ENCODE measurements at places on chromosomes 6 and 20.

GRCh38 chr20:7879883-7880282 is 60.4 kb downstream of the HAO1 start:
- DNase-seq, result no peak
- no peak overlapping the region for H3K27ac ChIP-seq
- H3K27me3 ChIP-seq, result no peaks in the 10 kb centered on the region
- no peaks in the 10 kb centered on the region for H3K36me3 ChIP-seq
- H3K4me1 ChIP-seq, result no peaks in the 10 kb centered on the region

GRCh38 chr20:58481481-58482021 is 33.6 kb downstream of the APCDD1L start:
- H3K4me1 ChIP-seq, result peaks cover 2% of the 10 kb centered on the region
- no peak overlapping the region for H3K4me3 ChIP-seq
- DNase-seq, result peak; percentile 70
- H3K36me3 ChIP-seq, result no peaks in the 10 kb centered on the region
- no peaks in the 10 kb centered on the region for H3K27me3 ChIP-seq

GRCh38 chr6:912871-913835 is 220.2 kb upstream of the EXOC2 start:
- no peak overlapping the region for H3K27ac ChIP-seq
- no peaks in the 10 kb centered on the region for H3K4me1 ChIP-seq
- DNase-seq, result peak; percentile 29

DNA sequence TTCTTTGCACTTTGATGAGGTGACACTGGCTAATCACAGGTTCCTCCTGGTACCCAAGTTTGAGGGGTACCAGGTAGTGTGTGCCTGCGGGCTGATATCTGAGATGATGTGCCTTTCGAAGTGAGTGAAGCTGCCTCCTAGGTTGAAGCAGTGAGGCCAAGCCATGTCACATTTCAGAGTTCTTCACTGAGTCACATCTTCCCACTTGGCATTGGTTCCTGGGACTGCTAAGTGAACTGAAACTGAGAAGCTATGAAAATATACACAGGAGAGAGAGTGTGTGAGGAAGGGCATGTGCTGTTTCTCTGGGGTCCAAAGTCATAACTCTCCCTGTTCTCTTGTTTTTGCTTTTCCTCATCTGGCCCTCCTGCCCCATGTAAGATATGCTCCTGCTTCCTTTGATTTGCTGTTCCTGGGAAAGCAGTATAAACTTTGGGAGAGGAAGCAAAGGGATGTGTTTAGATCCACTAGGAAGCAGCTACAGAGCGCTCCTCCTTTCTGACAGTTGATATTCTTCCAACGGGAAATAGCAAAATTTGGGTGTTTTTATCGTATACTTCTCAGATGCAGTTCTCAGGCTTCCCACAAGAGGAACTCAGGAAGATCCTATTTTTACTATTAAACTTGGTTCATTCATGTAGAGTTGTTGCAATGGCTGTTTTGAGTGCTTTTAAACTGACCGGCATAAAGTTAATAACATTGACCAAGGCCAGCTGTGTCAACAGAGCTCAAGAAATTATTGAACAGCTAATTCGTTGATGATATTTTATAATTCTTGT is 153.7 kb downstream of the MOXD1 start:
- H3K4me1 ChIP-seq, result no peaks in the 10 kb centered on the region
- H3K36me3 ChIP-seq, result no peaks in the 10 kb centered on the region
- no peak for DNase-seq

DNA sequence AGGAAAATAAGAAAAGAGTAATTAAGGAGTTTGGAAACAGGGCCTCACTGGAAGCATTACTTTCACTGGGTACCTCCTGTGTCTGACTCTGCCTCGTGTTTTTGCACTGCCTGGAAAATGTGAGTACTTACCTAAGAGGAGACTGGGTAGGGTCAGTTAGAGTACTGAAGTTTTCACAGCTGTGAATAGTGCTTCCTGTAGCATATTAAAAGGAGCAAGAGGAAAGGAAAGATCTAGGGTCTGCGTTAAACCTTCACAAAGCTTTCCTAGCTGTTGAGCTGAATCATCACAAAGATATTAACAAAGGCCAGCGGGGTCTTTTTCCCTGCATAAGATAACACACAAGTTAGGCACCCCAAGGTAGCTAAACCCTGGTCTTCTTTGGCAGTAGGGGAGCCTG is 82.3 kb downstream of the MLIP start:
- no peaks in the 10 kb centered on the region for H3K36me3 ChIP-seq
- H3K4me1 ChIP-seq, result no peaks in the 10 kb centered on the region
- no peak overlapping the region for H3K27ac ChIP-seq
- DNase-seq, result no peak
- no peak overlapping the region for H3K4me3 ChIP-seq
- H3K27me3 ChIP-seq, result no peaks in the 10 kb centered on the region

DNA sequence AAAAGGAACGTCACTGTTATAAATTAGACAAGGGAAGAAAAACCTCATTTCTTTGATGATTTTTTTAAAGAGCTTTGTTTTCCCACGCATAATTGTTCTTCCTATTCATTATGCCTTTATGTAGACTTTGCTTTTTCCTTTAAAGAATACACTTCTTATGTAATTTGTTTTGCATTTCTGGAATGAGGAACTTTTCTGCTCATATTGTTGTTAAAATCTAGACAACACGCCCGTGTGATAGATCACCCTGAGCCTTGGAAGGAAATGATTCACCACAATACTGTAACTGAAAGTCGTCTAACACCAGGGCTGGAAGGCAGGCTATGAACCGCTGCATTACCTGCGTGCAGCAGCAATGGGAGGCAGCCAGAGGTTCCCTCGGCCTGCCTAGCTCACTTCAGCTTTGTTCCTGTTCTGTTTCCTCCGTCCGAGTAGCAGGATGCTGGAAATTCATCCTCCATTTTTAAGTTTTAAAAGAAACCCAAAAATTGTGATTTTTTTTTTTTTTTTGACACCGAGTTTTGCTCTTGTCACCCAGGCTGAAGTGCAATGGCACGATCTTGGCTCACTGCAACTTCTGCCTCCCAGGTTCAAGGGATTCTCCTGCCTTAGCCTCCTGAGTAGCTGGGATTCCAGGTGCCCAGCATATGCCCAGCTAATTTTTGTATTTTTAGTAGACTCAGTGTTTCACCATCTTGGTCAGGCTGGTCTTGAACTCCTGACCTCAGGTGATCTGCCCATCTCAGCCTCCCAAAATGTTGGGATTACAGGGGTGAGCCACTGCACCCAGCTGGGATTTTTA is 49.6 kb upstream of the ZNF217 start:
- H3K4me1 ChIP-seq, result no peaks in the 10 kb centered on the region
- H3K36me3 ChIP-seq, result no peaks in the 10 kb centered on the region
- no peaks in the 10 kb centered on the region for H3K27me3 ChIP-seq
- H3K27ac ChIP-seq, result no peak overlapping the region

GRCh38 chr20:31496761-31497295 is 17.4 kb upstream of the HM13 start:
- H3K4me1 ChIP-seq, result no peaks in the 10 kb centered on the region
- DNase-seq, result no peak
- no peaks in the 10 kb centered on the region for H3K27me3 ChIP-seq
- H3K27ac ChIP-seq, result no peak overlapping the region

- no peaks in the 10 kb centered on the region for H3K36me3 ChIP-seq
- peaks cover 2% of the 10 kb centered on the region for H3K27me3 ChIP-seq
- no peak for DNase-seq
- no peaks in the 10 kb centered on the region for H3K4me1 ChIP-seq
- no peak overlapping the region for H3K4me3 ChIP-seq
- H3K27ac ChIP-seq, result no peak overlapping the region
These were observed 350.0 kb upstream of the MANEA start for GRCh38 chr6:95227351-95227750.

GRCh38 chr6:23713211-23713610 is 412.8 kb upstream of the NRSN1 start:
- DNase-seq, result no peak
- H3K27me3 ChIP-seq, result no peaks in the 10 kb centered on the region
- H3K4me3 ChIP-seq, result no peak overlapping the region
- H3K27ac ChIP-seq, result no peak overlapping the region
- H3K36me3 ChIP-seq, result no peaks in the 10 kb centered on the region

DNA sequence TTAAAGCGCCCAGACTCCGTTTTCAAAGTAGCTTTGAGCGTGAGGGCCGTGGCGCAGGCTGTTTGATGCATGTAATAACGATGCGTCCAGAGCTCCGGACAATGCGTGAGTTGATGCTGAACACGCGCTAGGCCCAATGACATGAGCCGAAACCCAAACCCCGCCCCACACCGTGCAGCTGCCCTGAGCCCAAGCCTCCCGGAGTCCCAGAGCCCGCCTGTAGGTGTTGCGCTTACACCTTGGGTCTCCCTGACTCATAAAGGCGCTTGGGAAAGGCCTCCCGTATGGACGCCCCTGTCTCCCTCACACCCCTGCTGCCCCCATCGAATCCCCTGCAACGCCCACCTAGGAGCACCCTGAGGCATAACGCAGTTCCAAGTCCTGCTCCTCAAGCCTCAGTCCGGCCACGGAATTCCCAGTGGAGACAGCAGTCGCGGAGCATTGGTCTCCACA is 87.6 kb downstream of the ERMARD start:
- no peaks in the 10 kb centered on the region for H3K4me1 ChIP-seq
- H3K36me3 ChIP-seq, result no peaks in the 10 kb centered on the region
- no peak for DNase-seq
- no peaks in the 10 kb centered on the region for H3K27me3 ChIP-seq

DNA sequence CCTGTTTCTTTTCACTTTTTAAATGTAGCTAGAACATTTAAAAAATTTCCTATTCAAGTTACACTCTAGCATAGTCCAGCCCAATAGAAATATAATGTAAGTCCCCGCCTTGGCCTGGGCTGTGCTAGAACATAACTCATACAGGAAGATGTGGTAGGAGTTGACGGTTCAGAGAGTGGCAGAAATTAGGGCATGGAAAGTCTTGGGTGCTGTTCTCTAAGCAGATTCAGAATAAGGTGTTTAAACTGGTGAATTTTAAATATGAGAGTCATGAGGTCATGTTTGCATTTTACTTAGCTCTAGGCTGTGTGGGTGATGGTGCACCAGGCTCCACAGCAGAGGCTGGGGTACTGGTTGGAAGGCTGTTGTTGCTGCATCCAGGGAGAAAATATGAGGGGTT is 256.5 kb downstream of the FARS2 start:
- DNase-seq, result no peak
- no peaks in the 10 kb centered on the region for H3K36me3 ChIP-seq
- H3K4me3 ChIP-seq, result no peak overlapping the region
- no peak overlapping the region for H3K27ac ChIP-seq

DNA sequence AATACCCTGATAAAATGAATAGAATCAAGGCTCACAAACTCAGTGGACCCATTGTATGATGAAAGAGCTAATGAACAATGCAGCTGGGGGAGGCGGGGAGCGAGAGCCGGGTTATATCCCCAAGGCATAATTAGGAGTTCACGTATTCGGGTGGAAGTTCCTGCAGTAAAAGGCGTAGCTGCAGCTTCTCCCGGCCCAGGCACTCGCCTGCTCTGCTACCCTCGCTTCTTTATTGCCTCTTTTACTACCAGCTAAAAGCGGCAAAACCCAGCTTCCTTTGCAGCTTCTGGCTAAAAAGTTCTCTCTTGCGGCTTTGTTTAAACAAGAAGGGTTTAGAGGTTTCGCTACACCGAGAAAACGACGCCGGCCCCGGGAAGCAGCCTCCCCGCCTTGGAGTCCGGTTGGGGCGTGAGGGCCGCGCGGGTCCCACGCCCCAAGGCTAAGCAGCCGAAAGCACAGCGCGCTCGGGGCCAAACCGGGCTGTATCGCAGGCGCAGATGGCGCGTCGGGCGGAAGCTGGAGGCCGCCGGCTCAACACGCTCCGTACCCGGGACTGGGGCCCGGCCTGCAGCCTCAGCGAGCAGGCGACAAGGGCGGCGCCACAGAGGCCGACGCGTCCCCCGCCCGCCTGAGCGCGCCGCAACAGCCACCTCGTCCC is 1.6 kb downstream of the ZBTB2 start:
- H3K27me3 ChIP-seq, result no peaks in the 10 kb centered on the region
- no peak for DNase-seq
- peak overlapping the region; percentile 69 for H3K4me3 ChIP-seq
- no peaks in the 10 kb centered on the region for H3K36me3 ChIP-seq

- H3K4me3 ChIP-seq, result no peak overlapping the region
- H3K36me3 ChIP-seq, result no peaks in the 10 kb centered on the region
- no peaks in the 10 kb centered on the region for H3K27me3 ChIP-seq
- DNase-seq, result peak; percentile 50
- no peaks in the 10 kb centered on the region for H3K4me1 ChIP-seq
- H3K27ac ChIP-seq, result no peak overlapping the region
These were observed 74.1 kb downstream of the LAMA4 start for GRCh38 chr6:112180095-112180820.

DNA sequence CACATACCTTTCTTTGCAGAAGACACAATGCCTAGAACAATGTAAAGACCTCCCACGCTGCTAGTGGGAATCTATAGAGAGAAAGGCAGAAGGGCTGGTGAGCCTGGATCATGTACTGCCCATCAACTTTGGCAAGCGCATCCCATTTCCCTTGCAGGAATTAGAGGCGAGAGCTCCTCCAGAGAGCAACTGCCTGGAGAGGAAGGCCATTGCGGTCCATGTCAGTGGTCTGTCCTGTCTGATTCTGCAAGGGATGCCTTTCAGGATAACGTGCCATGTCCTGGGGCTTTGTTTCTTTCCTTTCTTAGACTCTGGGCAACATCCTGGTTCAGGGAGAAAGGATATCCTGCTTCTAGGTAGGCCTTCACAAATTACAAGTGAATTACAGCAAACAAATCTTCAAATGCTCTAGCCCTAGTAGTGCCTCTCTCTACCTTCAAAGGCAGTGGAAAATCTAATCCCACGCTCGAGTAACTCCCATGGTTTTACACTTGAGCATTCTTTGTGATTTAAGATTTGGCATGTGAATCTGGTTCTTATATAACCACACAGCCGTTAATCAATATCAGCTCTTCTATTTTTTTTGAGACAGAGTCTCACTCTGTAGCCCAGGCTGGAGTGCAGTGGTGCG is 38.5 kb downstream of the GCNT2 start:
- no peak overlapping the region for H3K27ac ChIP-seq
- H3K4me3 ChIP-seq, result peak overlapping the region; percentile 19
- H3K4me1 ChIP-seq, result no peaks in the 10 kb centered on the region
- H3K27me3 ChIP-seq, result no peaks in the 10 kb centered on the region
- H3K36me3 ChIP-seq, result 0 out of 2 replicates have a peak, but pooled peaks cover 2% of the 10 kb centered on the region

DNA sequence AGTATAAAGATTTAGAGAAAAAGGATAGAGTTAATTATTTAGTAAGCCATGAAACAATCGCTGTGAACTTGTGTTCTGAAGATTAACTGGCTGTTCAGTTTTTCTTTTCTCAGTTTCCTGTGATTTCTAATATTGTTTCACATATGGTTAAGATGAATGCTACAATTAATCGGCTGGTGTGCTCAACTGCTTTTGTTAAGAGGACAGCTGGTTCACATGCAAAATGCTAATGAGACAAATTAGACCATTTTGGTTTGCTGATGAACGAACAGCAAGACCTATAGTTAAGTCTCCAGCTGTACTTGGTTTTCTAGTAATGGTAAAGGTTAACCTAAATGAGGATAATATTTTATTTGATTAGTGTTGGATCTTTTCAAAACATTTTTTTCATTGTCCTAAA is 10.8 kb upstream of the NHSL1 start:
- H3K4me1 ChIP-seq, result peaks cover 3% of the 10 kb centered on the region
- H3K27me3 ChIP-seq, result no peaks in the 10 kb centered on the region
- no peak overlapping the region for H3K27ac ChIP-seq
- DNase-seq, result no peak
- H3K36me3 ChIP-seq, result no peaks in the 10 kb centered on the region
